SJSA1 (cell line): ENCODE measurements at places on chromosomes 13 and 19. TPM values are rescaled to one million over a fixed set of nuclear protein-coding genes. Genes with fewer than 3 reads are reported as not detected.

- no peak for DNase-seq
Observed at GRCh38 chr13:30133554-30133912, 173.8 kb downstream of the KATNAL1 start.

DNA sequence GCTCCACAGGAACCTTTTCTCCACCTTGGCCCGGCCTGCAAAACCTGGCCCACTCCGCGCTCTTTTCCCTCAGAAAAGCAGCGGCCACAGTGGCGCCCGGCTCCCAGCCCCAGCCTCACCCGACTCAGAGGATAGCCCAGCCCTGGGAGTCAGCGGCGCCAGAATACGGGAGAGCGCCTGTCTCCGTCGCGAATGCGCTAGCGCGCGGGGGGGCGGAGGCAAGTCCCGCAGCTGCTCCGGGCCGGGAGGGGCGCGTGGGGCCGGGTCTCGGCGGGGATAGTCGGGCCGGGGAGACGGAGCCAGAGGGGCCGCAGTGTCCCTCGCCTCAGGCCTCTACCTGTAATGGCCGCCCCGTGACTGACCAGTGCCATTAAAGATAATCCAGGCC, at the start of gene ZFP30:
ZFP30 (minus strand) TSS at position 165 of the 388 bp plus-strand sequence. CDS start 7,643 bp downstream, outside the sequence.
- peak; percentile 81 for DNase-seq

TMEM161A gene
- total RNA-seq = 18.3 and 23.5 TPM in 2 replicates

DNA sequence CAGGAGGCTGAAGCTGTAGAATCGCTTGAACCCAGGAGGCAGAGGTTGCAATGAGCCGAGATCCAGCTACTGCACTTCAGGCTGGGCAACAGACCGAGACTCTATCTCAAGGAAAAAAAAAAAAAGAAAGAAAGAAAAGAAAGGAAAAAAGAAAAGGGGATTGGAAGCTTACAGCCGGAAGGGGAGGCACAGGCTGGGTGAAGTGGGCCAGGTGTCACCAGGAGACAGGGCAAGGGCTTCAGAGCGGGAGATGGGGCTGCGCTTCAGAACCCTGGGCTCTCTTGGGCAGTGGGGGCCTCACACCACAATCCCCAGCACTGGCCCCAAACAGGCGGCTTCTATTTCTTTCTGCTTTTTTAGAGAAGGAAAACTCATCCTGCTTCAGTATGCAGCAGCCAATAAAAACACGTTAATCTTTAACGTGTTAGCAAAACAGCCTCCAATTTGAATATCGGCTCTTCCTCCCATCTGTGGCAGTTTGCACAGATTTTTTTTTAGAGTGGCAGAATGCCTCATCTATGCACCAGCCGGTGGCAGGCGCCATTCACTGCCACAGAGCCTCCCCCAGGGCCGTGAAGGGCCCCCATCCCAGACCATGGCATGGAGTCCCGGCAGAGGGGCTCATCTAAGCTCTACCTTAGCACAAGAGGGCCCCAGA, 46.6 kb upstream of the C19orf12 start:
- no peak for DNase-seq

GRCh38 chr13:53683608-53684007, 655.0 kb downstream of the OLFM4 start:
- no peak for DNase-seq

GRCh38 chr13:110158226-110158625, 148.7 kb downstream of the COL4A1 start:
- DNase-seq = no peak

IL12RB1 gene
- 0.21 TPM in 1 of 2 replicates, not detected in the other for total RNA-seq

GRCh38 chr19:31092274-31092673, 257.0 kb downstream of the TSHZ3 start:
- DNase-seq = no peak

GRCh38 chr13:33207615-33207961, 78.0 kb downstream of the STARD13 start:
- DNase-seq = no peak

DNA sequence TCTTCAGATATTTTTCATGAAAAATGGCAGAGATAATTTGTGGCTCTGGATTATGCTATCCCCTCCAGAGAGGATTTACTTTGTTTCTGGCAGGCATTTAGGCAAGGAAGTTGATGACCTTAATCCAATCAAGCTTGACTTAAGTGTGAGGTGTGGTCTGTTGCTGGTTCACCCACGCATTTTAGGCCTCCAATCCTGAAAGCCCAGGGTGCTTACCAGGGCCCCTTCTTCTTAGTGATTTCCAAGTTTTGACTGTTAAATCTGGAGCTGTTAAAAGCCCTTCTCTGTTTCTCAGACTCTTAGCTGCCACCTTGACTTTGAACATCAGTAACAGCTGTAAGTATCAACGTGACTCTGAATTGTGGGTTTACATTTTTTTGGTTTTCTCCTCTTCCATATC, 161.8 kb downstream of the DNAJC15 start:
- DNase-seq = no peak

GRCh38 chr13:109904218-109904617, 117.8 kb upstream of the IRS2 start:
- peak; percentile 56 for DNase-seq

DNA sequence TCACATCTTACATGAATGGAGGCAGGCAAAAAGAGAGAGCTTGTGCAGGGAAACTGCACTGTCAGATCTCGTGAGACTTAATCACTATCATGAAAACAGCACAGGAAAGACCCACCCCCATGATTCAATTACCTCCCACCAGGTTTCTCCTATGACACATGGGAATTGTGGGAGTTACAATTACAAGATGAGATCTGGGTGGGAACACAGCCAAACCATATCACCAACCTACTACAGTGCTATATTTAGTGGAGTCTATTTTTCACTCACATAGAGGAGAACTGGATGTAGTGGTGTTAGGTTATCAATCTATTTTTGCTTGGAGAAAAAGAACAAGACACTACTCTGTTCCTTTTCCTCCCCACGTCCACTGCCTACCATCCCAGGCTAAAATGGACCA, 276.6 kb downstream of the KCTD12 start:
- no peak for DNase-seq

GRCh38 chr13:95503662-95504061, 48.9 kb upstream of the CLDN10 start:
- no peak for DNase-seq

- no peak for DNase-seq
Observed at GRCh38 chr19:51263808-51264207, 12.9 kb downstream of the SIGLECL1 start.

DNA sequence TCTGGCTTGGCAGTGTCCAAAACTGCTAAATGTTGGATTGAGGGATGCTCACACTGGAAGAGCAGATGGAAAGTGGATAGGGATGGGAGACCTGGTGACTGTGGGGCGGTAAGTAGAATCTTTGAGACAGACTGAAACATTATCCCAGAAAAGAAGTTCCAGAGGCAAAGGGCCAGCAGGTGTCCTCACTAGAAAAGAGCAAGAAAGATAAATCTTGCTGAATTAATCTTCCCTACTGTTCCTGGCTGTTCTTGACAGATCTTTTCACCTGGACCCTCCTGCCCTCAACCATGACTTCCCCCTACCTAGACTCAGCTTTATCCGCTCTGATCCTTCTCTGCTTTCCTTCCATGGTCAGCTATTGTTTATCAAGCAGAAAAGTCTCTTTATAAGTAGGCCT, 35.0 kb upstream of the FRY start:
- no peak for DNase-seq

FCER2 gene
- not detected in 2 replicates for total RNA-seq

DNA sequence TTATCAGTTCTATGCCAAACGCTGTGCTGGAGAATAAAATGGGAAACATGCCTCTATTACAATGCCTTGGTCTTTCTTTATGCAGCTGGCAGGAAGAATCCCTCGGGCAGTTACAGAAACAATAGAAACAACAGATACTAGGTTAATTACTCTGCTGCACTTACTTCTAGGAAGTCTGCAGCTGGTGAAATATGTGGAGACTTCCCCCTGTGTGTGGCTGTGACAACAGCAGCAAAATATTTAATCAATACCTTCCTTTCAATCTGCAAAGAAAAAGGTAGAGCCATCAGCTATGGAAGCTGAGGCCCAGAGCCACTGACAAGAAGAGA, 9.9 kb downstream of the STOML3 start:
- DNase-seq = no peak

DNA sequence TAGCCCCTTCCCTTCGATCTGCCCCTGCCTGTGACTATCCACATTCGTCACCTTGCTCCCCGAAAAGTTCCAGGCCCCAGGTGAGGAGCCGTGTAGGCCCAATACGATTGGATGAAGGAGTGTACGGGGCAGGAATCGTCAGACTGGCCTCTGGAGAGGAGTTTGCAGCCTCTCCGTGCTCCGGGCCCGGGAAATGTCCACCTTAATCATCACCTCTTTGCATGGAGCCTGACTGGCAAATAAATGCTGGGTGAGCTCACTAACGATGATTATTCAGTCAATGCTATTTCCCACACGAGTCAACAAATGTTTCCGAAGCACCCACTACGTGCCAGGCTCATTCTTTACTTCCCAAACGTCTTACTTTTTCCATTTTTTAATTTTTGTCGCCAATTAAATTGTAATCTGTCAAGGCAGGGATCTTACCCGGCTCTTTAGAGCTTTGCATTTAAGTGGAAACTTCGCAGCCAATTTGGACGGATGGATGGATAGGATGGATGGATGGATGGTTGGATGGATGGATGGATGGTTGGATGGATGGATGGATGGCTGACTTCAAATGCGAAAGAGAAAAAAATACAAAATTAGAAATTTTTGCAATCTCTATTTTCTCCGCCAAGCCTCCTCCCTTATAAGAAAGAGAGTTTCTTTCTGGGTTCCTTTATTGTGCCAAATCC, 45.8 kb downstream of the TGDS start:
- no peak for DNase-seq

GRCh38 chr13:41827507-41828213, 133.2 kb downstream of the VWA8 start:
- peak; percentile 46 for DNase-seq

DNA sequence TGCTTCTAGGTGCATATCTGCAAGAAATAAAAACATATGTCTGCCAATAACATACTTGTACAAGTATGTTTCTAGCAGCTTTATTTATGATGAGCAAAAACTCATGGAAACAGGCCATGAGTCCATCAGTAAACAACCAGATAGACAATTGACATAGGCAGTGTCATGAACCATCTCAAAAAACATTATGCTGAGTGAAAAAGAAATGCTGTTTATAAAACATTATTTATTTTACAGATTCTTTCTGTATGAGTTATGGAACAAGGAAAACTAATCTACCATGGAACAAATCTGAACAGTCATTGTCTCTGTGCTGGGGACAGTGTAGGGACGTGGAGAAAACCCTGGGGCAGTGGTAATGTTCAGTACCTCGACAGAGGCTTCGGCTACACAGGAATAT, 283.9 kb downstream of the UQCRFS1 start:
- DNase-seq = peak; percentile 4

PBX4 gene
- 0.09 and 2.0 TPM in 2 replicates for total RNA-seq

DNA sequence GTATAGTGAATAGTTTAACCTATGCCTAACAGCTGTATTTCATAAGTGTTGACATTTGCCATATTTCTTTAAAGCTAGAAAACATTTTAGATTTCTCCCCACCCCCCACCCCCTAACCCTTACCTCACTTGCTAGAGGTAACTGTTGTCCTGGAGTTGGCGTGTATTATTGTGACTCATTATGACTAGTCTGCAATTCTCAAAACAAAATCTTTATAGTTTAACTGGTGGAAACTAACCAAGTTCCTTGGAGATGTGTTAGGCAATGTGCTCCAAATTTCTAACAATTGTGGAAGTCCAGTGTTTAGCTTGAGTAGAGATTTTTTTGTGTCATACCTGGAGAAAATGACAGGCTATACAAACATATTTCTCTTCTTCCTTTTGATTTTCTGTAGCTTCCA, 38.0 kb downstream of the KCTD4 start:
- DNase-seq = no peak

DNA sequence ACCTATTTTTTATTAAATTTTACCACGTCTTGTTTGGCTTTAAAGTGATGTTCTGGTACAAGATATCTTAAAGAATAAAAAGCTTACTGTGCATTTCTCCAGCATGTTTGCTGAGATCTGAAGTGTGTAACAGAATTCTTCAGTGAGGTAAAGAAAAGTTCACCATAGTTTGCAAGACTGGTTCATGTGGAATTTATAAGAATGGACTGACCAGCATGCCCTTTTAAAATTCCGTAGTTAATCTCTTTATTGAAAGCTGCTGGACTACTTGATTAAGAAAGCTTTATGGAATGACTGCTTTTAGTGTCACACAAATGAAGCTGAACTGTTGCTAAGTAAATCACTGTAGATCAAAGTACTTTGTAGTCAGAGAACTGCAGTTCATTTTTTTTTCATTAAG, 119.2 kb downstream of the GPC6 start:
- DNase-seq = no peak

GRCh38 chr19:16361926-16362325, 37.3 kb downstream of the KLF2 start:
- DNase-seq = no peak
